ENCODE measurements at places on chromosomes 1 and 21. TPM values are rescaled to one million over a fixed set of nuclear protein-coding genes. Genes with fewer than 3 reads are reported as not detected.

DNA sequence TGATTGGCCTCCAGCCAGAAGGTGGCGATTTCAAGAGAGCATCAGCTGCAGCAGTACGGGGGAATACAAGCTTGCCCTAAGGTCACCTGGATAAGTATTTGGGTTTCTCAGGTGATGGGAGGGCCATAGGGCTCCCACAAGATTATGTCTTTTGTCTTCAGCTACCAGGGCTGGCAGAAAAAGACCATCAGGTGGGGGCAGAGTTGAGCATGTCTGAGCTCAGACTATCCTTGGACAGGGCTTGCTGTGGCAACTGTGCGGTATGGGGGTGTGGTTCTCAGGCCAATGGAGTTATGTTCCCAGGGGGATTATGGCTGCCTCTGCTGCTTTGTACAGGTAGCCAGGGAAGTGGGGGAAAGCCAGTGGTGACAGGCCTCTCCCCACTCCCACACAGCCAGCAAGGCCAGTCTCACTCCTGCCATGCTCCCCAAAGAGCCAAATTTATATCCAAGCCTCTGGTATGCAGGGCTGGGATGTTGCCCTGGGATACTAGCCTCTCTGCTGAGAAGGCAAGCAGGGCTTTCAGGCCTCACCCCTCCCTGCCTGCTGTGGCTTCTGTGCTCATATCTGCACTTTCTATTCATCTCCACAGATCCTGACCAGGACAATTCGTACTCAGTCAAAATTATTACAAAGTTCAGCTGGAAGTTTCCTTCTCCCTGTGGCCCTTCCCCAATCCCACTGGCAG is 26.6 kb upstream of the CD84 start:
- H3K27ac ChIP-seq, result peak overlapping the region; percentile 84
- no peak for DNase-seq
- H3K36me3 ChIP-seq, result peaks cover 38% of the 10 kb centered on the region
- H3K4me1 ChIP-seq, result peaks cover 28% of the 10 kb centered on the region
- no peaks in the 10 kb centered on the region for H3K27me3 ChIP-seq

GRCh38 chr1:246106342-246106763 is 400.7 kb downstream of the SMYD3 start:
- H3K27ac ChIP-seq, result no peak overlapping the region
- H3K4me3 ChIP-seq, result no peak overlapping the region
- no peaks in the 10 kb centered on the region for H3K27me3 ChIP-seq
- peaks cover under 1% of the 10 kb centered on the region for H3K4me1 ChIP-seq

Gene LRRC38
- total RNA-seq, result not detected

Gene CFAP107
- not detected for total RNA-seq

GRCh38 chr1:9400425-9401079 is 107.9 kb downstream of the SPSB1 start:
- peaks cover 5% of the 10 kb centered on the region for H3K4me1 ChIP-seq
- H3K36me3 ChIP-seq, result no peaks in the 10 kb centered on the region
- peaks cover 2% of the 10 kb centered on the region for H3K27me3 ChIP-seq
- no peak for DNase-seq
- no peak overlapping the region for H3K4me3 ChIP-seq
- no peak overlapping the region for H3K27ac ChIP-seq

Gene B3GALT2
- 7.1 TPM for total RNA-seq

Gene OR2T34
- total RNA-seq, result not detected

DNA sequence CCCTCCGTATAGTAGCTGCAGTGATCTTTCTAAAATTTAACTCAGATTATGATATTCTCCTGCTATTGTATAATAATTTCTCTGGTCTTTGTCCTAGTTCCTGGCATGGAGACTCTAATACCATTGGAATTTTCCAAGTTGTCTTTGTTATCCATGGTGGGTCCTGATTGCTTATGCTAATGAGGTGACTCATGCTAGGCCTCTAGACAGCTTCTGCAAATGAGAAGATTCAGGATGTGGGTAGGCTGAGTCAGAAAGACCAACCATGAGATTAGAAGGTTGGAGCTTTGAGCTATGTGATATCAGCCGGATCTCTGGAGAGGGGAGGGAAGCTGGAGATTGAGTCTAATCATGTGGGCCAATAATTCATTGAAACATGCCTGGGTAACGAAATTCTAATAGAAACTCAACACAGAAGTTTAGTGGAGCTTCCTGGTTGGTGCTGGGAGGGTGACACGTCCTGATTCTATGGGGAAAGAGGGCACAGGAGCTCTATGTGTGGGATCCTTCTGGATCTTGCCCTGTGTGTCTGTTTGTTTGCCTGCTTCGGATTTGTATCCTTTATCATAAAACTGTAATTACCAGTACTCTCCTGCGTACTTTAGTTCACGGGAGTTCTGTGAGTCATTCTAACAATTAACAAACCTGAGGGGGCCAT is 73.2 kb upstream of the CNIH3 start:
- no peak overlapping the region for H3K4me3 ChIP-seq
- H3K4me1 ChIP-seq, result peaks cover 15% of the 10 kb centered on the region
- peaks cover 28% of the 10 kb centered on the region for H3K27me3 ChIP-seq
- DNase-seq, result no peak

Gene ABCG1
- total RNA-seq, result 13.2 TPM

Gene ROR1
- not detected for total RNA-seq

Gene RBM8A
- 157 TPM for total RNA-seq

DNA sequence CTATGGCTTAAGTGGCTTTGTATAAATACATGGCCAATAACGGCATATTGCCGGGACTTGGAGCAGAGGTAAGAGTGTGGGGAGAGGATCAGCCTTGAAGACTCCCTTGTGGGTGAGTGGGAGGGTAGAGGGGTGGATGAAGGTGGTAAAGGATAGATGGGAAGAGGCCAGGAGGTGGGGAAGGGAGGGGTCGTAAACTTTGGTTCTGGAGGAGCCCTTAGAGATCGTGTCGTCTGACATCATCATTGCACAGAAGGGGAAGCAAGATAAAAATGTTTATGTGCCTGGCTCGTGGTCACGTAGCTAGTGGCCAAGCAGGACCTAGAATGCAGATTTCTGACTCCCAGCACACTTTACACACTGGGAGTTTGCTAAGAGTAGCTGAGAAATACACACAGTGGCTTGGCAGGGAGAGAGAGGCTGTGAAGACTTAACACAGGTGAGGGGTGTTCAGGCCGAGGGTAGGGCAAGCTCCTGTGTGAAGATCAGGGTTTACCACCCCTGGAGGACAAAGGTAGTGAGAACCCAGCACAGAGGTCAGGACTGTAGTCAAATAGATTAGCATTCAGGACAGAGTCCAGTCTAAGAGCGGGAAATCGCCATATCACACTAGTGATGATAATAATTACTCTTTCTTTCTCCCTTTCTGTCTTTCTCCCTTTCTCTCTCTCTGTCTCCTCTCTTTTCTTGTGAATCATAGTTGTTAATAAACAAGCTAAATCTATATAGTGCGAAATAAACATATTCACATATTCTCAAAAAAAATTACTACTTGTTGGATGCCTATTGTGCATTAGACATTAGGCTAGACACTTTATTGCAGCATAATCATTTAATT is 75.5 kb downstream of the LRRC8D start:
- no peak for DNase-seq
- H3K36me3 ChIP-seq, result peaks cover 18% of the 10 kb centered on the region
- H3K4me1 ChIP-seq, result peaks cover 10% of the 10 kb centered on the region
- H3K4me3 ChIP-seq, result no peak overlapping the region

DNA sequence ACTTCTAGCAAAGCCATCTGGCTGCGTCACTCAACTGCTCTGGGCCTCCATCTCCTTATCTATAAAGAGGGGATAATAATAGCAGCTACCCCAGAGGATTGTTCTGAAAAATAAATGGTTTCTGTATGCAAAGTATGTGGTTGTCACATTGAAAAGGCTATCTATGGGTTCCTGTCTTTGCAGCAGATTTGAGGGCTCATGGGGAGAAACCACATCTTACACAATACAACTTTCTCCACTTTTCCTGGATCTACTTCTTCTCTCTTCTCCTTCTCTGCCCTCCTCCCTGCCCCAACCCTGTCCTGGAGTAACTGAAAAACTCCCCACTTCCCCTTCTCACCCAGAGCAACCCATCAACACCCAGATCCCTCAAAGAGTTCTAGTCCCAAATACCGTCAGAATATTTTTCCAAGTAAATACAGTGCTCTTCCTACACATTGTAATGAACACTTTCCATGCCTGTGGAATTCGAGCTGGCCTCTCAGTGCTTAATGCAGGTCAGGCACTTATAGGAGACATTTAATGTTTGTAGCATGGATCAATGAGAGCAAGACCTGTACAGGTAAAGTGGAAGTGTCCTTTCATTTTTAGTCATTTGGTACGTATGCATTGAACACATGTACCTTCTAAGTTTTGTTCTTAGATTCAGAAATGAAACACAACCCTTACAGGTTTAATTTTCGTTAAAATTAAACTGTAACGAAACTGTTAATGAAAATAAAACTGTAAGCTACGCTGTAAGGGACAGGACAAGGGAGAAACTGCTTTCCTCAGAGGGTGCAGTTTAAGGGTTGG is 131.9 kb downstream of the AK5 start:
- H3K4me1 ChIP-seq, result peaks cover 14% of the 10 kb centered on the region
- peak overlapping the region; percentile 66 for H3K27ac ChIP-seq
- H3K4me3 ChIP-seq, result peak overlapping the region; percentile 31
- peaks cover 13% of the 10 kb centered on the region for H3K36me3 ChIP-seq
- no peak for DNase-seq
- no peaks in the 10 kb centered on the region for H3K27me3 ChIP-seq

DNA sequence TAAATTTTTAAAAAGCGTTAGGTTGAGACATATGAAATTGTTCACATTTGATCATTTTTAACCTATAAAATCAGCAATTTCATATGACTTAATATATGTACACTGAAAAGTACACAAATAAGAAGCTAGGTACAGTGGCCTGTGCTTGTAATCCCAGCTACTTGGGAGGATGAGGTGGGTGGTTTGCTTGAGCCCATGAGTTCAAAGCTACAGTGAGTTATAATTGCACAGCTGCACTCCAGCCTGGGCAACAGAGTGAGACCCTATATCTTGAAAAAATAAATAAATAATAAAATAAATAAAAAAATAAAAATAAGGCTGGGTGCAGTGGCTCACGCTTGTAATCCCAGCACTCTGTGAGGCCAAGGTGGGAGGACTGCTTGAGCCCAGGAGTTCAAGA is 5.2 kb upstream of the EPB41 start:
- peaks cover 5% of the 10 kb centered on the region for H3K36me3 ChIP-seq
- no peak overlapping the region for H3K27ac ChIP-seq
- H3K4me1 ChIP-seq, result peaks cover 15% of the 10 kb centered on the region
- DNase-seq, result no peak
- H3K27me3 ChIP-seq, result no peaks in the 10 kb centered on the region

- H3K27ac ChIP-seq, result no peak overlapping the region
- no peak for DNase-seq
- H3K4me1 ChIP-seq, result no peaks in the 10 kb centered on the region
- no peak overlapping the region for H3K4me3 ChIP-seq
- no peaks in the 10 kb centered on the region for H3K36me3 ChIP-seq
- H3K27me3 ChIP-seq, result no peaks in the 10 kb centered on the region
Measured at GRCh38 chr1:218969006-218969405, 204.7 kb upstream of the LYPLAL1 start.

Gene RBM11
- total RNA-seq, result 3.5 TPM

Gene ANKRD65
- not detected for total RNA-seq

DNA sequence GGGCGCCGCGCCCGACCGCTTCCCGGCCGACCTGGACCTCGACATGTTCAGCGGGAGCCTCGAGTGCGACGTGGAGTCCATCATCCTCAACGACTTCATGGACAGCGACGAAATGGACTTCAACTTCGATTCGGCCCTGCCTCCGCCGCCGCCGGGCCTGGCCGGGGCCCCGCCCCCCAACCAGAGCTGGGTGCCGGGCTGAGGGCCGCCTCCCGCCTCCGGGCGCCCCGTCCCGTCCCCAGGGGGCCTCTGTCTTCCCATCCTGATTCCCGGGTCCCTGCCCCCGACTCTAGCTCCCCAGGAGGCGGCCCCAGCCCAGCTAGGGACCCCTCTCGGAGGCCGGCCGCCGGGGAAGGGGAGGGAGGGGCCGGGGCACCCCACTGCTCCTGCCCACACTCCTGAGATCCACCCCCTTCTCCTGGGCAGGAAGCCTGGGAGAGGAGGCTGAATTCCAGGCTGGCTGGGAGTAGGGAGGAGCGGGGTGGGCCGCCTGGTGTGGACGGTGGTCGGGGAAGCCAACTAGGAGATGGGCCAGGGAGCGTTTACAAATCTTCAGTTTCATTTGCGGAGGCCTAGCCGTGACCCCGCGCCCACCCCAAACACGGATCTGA is 21.4 kb downstream of the FOXO6 start:
- H3K4me1 ChIP-seq, result peaks cover 7% of the 10 kb centered on the region
- H3K36me3 ChIP-seq, result no peaks in the 10 kb centered on the region
- no peak for DNase-seq
- H3K4me3 ChIP-seq, result peak overlapping the region; percentile 45

DNA sequence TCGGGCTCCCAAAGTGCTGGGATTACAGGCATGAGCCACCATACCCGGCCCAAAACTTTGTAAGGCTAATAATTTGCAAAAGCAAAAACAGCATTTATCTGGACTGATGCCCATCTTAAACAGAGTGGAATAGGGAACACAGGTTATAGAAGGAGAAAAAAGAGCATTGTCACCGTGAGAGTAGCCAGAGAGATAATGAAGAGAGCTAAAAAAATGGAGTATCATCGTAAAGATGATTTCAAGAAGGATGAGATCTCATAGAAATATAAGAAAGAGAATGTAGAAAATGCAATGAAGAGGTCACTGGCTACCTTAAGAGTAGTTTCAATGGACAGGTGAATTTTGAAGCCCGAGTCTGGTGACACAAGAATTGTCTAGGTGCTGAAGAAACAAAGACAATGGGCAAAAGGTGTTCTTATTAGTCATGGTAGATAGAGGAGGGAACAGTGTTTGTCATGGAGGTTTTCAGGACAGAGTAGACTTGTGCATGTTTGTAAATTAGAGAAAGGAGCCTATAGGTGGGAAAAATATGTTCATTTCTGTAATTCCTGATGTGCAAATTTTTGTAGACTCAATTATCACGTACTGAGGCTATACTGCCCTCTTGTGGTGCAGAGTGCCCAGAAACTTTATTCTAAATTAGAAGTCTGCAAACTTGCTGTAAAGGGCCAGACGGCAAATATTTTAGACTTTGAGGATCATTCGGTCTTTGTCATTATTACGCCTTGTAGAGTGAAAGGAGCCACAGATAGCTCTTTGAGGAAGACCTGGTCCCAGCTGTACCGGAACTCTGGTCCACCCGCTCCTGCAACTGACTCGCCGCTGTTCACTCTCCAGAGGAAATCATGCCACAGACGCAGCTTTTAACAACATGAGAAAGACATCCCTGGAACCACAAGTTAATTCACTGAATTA is 8.1 kb upstream of the TMEM183A start:
- H3K36me3 ChIP-seq, result no peaks in the 10 kb centered on the region
- peaks cover 12% of the 10 kb centered on the region for H3K4me1 ChIP-seq

DNA sequence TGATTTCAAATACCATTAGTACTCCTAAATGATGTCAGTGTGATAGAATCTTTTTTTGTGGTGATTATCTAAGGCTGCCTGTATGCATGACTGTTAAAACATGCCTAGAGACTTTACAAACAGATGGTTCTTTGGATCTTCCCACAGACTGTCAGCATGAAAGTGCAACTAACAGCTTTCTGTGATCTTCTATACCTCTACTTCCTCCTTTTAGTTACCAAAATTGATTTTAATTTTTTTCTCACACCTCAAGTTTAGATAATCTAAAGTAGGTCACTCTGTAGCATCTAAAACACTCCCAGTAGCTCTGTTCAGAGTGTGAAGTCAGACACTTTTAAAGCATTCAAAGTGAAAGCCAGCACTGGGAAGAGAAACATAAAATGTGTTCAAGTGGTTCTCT is 534.5 kb downstream of the PTPRC start:
- no peak for DNase-seq
- peak overlapping the region; percentile 16 for H3K4me3 ChIP-seq
- H3K27ac ChIP-seq, result peak overlapping the region; percentile 62
- peaks cover 11% of the 10 kb centered on the region for H3K36me3 ChIP-seq

- no peak overlapping the region for H3K27ac ChIP-seq
- H3K36me3 ChIP-seq, result no peaks in the 10 kb centered on the region
- peak; percentile 17 for DNase-seq
- H3K27me3 ChIP-seq, result peaks cover 32% of the 10 kb centered on the region
- H3K4me1 ChIP-seq, result peaks cover 10% of the 10 kb centered on the region
- H3K4me3 ChIP-seq, result no peak overlapping the region
Measured at GRCh38 chr1:53561503-53562105, 102.4 kb downstream of the DMRTB1 start.
